T-helper 2 cell (primary cell): ENCODE measurements at places on chromosomes 5 and 9.

DNA sequence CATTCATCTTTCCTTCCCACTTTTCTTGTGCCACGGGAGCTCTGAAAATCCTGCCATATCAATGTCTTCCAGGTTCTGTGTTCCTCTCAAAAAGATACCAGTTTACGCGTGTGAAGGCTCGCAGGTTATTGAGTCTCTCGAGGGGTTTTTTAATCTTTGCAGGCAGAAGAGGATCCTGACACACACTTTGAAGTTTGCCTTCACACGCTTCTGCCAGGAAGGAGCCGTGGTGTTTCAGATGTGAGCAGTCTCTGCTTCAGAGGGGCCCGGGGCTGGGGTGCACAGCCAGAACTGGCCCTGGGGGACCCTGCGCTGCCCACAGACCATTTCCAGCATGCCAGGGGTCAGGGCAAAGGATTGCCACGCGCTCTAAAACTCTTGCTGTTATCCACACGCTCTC is 167.2 kb downstream of the TTLL11 start:
- DNase-seq = no peak

DNA sequence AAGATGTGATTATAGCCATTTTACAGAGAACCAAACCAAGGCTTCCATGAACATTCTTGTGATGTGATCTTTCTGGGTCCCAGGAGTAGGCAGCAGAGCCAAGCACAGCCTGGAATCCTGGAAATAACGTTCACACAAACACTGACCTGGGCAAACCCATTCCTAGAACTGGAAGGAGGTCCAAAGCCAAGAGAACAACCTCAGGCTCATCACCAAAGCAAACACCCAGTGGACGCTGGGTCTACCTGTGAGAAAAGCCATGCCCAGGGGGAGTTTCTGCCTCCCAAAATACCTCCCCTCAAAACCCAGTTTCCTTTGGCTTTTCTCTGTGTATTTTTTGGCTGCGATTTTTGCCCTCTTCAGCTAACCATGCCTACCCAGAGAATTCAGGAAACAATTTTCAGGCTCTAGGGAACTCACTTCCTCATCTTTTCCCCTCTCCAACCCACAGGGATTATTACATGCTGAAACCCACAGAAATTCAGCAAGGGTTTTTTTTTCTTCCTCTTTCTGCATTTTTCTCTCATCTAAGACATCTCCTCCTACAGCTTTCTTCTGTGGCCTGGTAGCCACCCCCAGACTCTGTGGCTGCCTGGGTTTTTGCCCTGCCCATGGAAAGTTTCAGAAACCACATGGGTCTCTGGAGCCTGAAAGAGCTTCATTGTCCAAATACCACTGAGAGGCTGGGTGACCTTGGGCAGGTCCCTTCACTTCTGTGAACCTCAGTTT is 75.0 kb downstream of the TNC start:
- no peak for DNase-seq

- DNase-seq = no peak
These were observed 280.4 kb downstream of the CDH9 start for GRCh38 chr5:26757941-26758340.

DNA sequence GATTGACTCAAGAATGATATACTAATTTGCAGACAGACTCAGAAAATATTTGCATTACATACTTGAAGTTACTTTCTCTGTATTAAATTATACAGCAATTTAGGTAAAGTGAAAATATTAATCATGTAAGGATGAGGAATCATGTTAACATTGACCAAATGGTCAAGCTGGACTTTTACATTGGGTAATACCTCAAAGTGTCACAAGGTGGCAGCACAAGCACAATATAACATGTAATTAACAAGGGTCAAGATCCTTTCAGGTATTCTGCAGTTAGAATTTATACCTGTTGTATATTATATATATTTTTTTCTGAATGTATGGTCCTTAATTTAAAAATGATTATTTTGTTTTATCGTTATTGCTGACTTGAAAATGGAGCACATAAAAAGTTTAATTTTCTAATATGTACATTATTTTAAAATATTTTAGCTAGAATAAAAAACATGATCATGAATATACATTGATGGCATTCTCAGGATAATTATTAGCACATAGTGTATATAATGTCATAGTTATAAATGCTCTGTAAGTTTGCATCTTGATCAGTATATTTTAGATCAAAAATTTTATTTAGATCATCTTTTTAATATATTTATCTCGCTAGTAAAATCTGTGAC is 8.6 kb downstream of the HAPLN1 start:
- no peak for DNase-seq

GRCh38 chr9:129907201-129907600 is 71.9 kb downstream of the USP20 start:
- no peak for DNase-seq
